Renal cortical epithelial cell (primary cell): ENCODE measurements at places on chromosomes 13 and 19. TPM values are rescaled to one million over a fixed set of nuclear protein-coding genes. Genes with fewer than 3 reads are reported as not detected.

DNA sequence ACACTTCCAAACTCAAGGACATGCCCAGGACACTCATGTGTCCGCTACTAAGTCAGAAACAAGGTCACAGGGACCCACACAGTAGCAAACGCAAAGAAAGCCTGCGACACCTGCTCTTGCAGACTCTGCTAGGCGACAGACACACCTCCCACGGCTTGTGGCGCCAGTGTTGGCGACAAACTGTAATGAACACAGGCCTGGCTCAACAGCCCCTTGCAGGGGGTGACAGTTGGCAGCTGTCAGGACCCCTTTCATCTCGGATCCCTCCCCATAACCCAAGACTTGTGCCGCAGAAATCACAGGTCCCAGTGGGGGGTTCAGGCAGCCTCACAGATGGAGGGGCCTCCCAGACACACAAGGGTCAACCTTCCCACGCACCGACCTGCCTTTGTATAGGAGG lies 364 bp downstream of the CKM start:
- no peak for DNase-seq

- DNase-seq: no peak
Measured at GRCh38 chr19:41998246-41999020, 4.4 kb upstream of the ATP1A3 start.

- DNase-seq: peak; percentile 9
Measured at GRCh38 chr13:99469041-99469440, 32.2 kb upstream of the TM9SF2 start.

DNA sequence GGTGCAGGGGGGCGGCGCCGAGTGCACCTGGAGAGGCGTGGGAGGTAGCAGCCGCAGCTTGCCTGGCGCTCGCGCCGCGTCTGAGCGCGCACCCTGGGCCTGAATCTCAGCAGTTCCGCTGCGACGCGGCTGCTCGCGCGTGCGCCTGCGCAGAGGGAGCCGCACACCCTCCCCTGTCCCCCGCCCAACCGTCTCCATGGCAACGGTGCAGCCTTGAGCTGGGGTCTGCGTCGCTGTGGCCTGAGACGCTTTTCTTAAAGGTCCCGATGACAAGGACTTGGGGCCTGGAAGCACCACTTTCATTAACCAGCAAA lies at the start of gene PNMA8B:
Gene PNMA8B (minus strand): TSS at position 82 of the 314 bp plus-strand sequence. CDS start 402 bp downstream, outside the sequence.
- no peak for DNase-seq

Gene FCER2
- total RNA-seq: not detected in 2 replicates

- DNase-seq: no peak
Measured at GRCh38 chr19:13668964-13669363, 95.4 kb upstream of the MRI1 start.

- no peak for DNase-seq
Measured at GRCh38 chr13:87356314-87356713, 314.9 kb upstream of the SLITRK5 start.

DNA sequence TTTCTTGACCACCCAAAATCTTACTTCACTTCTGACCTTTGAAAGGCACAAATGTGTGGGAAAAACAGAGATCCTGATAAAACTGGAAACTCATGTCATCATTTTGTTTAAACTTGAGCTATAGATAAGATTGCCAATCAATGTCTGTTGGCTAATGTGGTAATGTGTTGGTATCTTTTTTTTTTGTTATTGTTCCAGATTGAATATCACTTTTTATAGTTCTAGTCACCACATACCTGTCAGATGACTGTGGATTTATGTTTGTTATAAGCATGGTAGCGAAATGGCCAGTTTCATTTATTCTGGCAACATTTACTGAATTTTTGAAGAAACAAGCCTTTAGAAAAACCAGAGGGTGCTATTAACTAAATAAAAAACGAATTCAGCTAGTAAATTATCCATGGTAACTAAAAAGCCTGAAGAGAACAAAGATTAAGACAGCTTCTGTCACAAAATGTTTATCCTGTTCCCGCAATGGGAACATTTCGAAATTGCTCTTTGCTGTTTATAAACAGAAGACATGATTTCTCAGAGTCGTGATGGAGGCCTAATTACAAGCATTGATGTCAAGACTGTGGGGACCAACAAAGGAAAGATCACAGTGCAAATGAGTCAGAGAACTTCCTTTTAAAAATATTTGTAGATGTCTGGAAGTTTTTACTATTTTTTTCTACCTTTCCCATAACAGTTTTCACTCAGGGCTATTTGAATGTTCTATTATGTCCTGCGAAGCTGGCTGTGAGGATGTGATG lies 82.9 kb upstream of the POSTN start:
- DNase-seq: peak; percentile 55

Gene ZNF540
- 0.45 and 3.8 TPM in 2 replicates for total RNA-seq

GRCh38 chr19:13053761-13054625 lies 48.7 kb downstream of the LYL1 start:
- peak; percentile 88 for DNase-seq

Gene SYT3
- total RNA-seq: 0.40 TPM in 1 of 2 replicates, not detected in the other

Gene SLC10A2
- not detected in 2 replicates for total RNA-seq

GRCh38 chr13:75685239-75685697 lies 49.1 kb downstream of the LMO7 start:
- DNase-seq: peak; percentile 73

GRCh38 chr13:40477623-40478608 lies 188.5 kb downstream of the FOXO1 start:
- no peak for DNase-seq

- no peak for DNase-seq
Measured at GRCh38 chr19:33885236-33885635, 88.6 kb downstream of the KCTD15 start.

Gene SERTAD1
- 13.3 and 17.0 TPM in 2 replicates for total RNA-seq

Gene HIF3A
- total RNA-seq: 1.1 TPM in 1 of 2 replicates, not detected in the other

Gene ZNF90
- total RNA-seq: 3.6 and 4.0 TPM in 2 replicates

Gene FFAR3
- not detected in 2 replicates for total RNA-seq

DNA sequence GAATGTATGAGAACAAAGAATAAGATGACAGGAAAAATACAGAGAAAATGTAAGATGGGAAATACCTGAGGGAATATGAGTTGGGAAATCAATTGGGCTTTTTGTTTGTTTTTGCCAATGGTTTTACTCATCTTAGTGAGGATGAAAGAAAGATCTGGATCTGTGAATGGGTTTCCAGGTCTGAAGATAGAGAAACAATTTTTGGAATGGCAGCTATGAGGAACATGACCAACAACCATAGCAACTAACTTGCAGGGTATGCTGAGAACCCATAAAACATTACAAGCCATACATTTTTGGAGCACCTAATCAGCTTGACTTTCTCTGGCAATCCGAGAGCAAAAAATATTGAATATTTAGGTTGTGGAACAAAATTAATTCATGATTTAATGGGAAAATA lies 290.0 kb downstream of the KCTD12 start:
- DNase-seq: no peak

DNA sequence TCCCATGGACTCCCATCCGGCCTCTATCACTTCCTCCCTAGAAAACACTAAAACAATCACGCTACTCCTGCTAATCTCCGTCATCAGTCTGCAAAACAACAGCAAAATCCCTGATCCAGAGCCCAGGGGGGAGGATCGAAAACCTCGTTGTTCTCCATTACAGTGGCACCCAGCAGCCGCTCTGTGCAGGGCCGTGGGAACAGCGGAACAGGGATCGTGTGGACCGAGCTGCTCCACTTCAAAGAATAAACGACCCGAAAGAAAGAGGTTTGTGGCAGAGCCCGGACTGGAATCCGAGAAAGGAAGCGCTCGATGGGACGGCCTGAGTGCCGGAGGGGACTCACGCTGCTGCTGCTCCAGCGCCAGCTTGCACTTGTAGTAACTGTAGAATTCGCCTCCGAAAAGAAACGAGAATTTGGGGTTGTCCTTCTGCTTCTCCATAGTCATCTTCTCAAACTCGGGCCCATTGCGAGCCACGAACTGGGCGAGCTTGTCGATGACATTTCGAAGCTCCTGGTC lies 652 bp downstream of the CHERP start:
- DNase-seq: no peak

GRCh38 chr19:13153569-13154240 lies 3.5 kb downstream of the IER2 start:
- no peak for DNase-seq

GRCh38 chr13:35699825-35700510 lies 223.5 kb upstream of the MAB21L1 start:
- DNase-seq: no peak

GRCh38 chr19:50694815-50695145 lies 24.8 kb downstream of the SHANK1 start:
- DNase-seq: no peak

Gene AP1M2
- total RNA-seq: 2.0 and 70.5 TPM in 2 replicates

Gene CCDC194
- 0.20 TPM in 1 of 2 replicates, not detected in the other for total RNA-seq

DNA sequence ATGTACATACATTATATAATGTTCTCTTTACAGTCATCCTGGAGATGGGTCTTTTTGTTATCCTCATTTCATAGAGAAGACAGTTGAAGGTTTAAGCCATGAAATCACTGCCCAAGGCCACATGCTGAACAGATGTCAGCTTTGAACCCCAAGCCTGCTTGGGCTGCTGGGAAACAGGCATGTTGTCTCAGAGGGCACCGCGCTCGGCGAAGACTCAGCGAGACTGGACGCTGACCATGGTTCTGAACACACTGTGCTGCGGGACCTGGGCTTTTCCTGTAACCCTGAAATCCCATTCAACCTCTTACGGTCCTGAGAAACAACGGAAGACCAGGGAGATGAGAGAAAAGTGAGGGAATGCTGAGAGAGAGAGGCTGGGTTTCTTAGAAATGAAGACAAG lies 27.3 kb downstream of the LRFN3 start:
- peak; percentile 40 for DNase-seq

DNA sequence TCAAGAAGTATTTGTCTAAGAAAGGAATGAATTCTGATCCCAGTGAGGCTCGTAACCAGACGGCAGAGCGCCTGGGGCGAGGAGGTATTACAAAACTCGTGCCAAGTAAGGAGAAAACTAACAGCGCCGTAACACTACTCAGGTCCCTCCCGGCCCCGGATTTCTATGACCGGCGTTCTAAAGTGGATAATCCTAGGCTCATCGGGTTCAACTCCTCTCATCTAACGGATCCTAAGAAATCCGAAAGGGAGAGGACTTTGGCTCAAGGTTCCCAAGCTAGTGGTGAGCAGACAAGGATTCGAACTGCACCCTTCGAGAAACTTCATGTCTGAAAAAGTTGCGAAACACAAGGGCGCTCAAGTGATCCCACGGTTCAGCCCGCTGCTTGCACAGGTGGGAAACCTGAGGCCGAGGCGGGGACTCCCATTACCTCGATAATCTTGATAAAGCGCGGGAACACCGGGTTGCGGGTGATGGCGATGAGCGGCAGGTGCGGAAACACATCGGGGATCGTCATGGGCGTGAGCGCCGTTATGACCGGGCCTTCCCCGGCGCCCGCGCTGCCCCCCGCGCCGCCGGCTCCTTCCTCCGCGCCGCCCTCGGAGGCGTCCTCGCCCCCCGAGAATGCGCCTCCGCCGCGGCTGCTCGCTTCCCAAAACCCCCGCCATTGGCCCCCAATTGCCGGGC lies 529 bp downstream of the LONP1 start:
- DNase-seq: peak; percentile 18

DNA sequence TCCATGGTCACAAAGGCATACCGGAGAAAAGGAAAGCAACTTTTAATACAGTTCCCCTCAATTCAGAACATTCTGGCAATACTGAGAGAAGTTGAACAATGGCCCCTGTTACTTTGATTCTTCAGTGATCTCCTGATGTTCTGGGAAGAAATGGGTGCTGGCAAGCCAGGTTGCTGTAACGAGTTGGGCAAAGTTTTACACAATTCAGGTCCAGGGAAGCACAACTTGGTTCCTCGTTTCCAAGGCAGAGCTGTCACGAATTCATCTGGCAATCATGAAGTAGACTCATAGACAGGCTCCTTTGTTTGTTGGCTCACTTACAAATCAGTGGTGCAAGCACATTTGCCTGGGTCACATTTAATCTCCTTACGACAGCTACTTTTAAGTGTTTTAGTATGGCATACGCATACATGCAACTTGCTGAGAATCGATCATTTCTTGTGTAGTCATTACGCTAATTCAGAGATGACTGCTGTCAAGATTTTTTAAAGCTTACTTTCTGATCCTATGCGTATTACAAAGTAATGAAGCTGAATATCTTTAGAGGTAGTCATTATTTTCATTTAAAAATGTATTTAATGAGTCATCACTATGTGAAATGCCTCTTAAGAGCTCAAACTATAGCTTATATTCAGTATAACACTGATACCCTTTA lies 174.7 kb downstream of the GPC5 start:
- no peak for DNase-seq

DNA sequence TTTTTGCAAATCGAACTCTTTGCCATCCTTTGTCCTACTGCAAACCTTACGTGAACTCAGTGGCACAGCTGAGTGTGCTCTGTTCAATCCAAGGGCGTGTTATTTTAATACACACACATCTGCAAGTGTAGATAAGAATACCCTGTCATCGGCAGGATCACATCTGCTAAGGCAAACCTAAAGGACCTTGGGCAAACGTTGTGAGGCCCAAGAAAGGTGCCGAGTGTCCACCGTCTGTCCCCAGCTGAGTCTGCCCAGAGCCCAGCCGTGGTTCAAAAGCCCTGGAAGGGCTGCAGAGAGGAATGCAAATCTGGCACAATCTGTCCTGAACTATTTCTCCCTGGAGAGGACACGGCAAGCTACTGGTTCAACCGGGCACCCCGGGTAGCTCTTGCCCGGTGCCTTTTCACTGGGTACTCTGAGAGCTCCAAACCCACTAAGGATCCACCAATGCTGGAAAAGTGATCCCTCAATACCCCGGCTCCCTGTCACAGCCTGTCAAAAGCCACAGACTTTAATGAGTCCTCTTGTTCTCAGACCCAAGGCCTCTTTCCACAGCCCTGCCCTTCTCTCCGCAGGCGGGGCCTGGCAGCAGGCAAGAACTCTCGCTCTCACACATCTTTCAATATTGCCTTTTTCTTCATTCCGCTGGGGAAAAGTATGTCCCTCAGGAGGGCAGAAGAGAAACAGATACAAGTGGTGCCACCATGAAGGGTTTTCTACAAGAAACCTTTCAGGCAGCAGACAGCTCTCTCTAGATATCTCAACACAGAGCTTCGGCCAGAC lies 17.0 kb downstream of the SLC7A1 start:
- no peak for DNase-seq

Gene ARRDC5
- not detected in 2 replicates for total RNA-seq

- DNase-seq: no peak
Measured at GRCh38 chr13:74142257-74142656, 8.1 kb upstream of the KLF12 start.

Gene KLHL26
- total RNA-seq: 2.3 and 13.9 TPM in 2 replicates

DNA sequence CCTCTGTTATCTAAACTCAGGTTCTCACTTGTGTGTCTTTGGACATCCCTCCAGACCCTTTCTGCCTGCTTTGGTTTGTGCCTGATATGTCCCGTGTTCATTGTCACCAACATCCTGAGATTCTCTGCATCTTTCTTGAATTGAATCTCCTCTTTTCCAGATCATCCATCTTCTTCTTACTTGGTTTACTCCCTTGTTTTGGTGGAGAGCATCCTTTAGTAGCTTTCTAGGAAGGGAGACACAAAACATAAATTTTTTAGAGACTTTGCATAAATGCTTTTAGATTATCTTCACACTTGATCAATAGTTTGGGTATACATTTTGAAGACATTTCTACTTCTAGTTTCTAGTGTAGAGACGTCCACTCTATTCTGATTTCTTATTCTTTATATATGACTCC lies 61.7 kb downstream of the TDRD12 start:
- no peak for DNase-seq

- DNase-seq: peak; percentile 83
Measured at GRCh38 chr13:113490496-113491417, at the start of gene DCUN1D2. DCUN1D2 (minus strand) TSS chr13:113490711; CDS start chr13:113490669, 42 bp downstream.

- no peak for DNase-seq
Measured at GRCh38 chr13:43088093-43088511, 64.7 kb downstream of the DNAJC15 start.
